ENCODE measurements at places on chromosomes 11 and 22.
A peak's percentile ranks its signal among the peaks of the same experiment; 100 is the strongest.

DNA sequence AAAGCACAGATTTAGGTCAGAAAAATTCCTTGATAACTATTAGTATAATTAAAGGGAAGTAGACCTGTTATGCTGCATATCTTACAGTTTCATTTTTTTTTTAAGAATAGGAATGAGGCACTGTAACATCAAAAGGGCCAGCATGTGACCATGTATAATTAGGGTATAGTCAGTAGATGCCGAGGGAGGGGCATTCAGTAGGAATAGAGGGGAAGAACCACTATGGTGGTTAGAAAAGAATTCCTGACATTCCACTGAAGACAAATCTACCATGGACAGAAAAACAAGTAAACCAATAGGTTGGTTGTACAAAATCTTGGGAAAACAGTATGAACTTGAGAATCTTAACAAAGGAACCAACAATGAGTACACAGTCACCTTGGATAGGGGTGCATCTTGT lies 78.4 kb upstream of the CCDC179 start:
- no peak for DNase-seq

DNA sequence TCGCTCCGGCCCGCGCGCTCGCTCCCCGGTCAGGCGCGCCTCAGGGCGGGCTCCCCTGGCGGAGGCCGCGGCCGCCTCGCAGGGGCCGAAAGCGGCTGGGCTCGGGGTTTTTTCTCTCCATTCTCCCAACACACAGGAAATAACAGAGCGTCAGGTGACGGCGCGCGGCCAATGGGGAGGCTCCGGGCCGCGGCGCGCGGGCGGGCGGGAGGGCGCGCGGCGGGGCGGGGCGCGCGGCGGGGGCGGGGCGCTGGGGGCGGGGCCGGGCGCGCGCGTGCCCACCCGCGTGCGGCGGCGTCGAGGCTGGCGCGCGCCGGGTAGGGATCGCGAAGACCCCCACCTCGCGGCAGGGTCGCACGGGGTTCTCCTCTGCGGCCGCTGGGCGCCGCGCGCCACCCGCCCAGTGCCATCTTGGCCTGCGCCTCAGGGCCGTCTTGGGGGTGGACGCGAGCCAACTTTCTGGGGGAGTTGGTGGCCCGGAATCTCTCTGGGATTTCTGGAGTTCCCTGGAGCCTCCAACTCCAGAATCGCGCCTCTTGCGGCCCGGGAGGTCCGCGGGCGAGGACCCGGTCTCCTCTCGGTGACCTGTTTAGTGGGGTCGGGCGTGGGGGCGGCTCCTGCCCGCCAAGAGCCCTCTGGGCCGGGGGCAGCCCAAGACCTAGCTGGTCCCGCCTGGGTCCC lies at the start of gene TCF20:
Gene TCF20 (minus strand): TSS at position 144 of the 681 bp plus-strand sequence. CDS start 55,348 bp downstream, outside the sequence.
- DNase-seq, result no peak

DNA sequence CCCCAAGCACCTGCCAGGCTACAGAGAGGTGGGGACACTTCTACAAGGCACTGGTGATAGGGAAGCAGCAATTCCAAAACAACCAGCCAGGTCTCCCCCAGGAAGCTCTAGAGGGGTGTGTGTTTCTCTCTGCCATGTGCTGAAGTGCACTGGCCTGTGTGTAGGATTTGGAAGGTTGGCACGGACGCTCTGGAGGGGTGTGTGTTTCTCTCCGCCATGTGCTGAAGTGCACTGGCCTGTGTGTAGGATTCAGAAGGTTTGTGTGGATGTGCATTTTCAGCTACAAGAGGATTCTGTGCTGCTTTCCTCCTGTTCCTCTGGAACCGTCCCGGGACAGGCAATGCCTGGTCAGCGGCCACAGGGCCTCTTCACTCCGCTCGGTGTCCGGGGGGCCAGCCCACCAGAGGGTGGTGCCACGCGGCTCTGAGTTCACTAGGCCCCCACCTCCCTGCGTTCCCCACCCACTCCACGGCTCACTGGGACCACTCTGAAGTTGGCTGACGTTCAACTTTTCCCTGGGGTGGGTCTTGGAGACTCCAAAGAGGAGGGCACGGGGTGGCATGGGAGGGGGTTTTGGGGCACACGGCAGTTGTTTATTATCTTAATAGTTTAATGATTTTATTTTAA lies 552.8 kb downstream of the BRD1 start:
- no peak for DNase-seq

DNA sequence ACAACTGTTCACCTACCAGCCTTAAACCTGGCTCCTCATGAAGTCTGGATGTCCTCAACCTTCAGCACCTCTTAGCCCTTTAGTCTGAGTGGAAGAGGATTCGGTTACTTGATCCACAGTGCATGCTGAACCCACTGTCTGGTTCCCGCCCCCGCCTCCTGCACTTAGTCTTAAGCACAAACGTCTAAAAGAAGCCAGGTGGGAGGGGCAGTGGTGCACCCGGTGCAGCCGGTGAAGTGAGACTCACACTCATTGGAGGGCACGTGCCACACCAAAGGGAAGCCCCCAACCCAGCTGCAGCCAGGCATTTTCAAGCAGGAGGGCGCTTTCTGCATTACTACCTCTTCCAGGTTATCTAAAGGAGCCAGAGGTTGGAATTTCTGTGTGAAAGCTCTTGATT lies 146.8 kb downstream of the COMMD9 start:
- no peak for DNase-seq

DNA sequence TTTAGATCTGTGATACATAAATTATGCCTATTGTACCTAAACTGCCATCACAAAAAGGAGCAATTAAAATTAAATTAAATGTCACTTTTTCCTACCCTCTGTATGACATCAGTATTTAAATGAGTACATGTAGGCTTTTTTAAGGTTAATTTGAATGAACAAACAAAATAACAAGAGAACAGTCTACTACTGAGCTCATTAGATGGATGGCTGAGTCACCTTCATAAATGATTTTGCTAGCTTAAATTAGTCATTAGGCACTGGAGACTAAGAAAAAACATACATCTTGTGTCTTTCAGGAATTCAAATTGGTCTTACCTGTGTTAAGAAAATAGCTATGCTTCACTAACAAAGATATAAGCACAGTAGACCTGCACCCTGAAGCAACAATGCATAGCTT lies 153.6 kb downstream of the RCN1 start:
- DNase-seq, result no peak

GRCh38 chr11:11173316-11174025 lies 179.6 kb downstream of the CSNK2A3 start:
- no peak for DNase-seq

GRCh38 chr11:67304511-67305113 lies 1.3 kb downstream of the SSH3 start:
- no peak for DNase-seq

- no peak for DNase-seq
Observed at GRCh38 chr11:61794579-61794978, 1.9 kb downstream of the FEN1 start.

- DNase-seq, result peak; percentile 70
Observed at GRCh38 chr11:118924591-118925585, 838 bp downstream of the BCL9L start.

GRCh38 chr11:6129635-6130034 lies 22.2 kb downstream of the OR56B4 start:
- DNase-seq, result no peak

GRCh38 chr22:27100789-27101188 lies 443.4 kb downstream of the MIAT start:
- no peak for DNase-seq

- no peak for DNase-seq
Observed at GRCh38 chr22:27892064-27892463, 27.0 kb downstream of the PITPNB start.

DNA sequence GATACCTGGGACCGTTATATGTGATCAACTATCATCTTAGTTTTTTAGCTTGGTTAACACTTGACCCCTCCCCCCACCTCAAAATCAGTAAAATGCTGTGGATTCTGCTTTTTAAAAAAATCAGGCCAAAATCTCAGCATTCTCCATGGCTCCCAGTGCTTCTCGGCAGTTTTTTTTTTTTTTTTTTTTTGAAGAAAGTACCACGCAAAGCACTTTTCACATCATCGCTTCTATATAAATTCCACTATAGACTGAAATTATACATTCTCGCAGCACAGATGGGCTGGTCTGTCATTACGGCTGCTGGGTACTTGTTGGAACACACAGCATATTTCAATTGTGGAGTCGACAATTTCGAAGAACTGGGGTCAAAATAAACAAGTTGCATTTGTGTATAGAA lies 67.7 kb upstream of the PPARA start:
- peak; percentile 38 for DNase-seq

- no peak for DNase-seq
Observed at GRCh38 chr11:72965672-72966071, 151.5 kb downstream of the ATG16L2 start.

- DNase-seq, result no peak
Observed at GRCh38 chr11:1352696-1353382, 36.9 kb upstream of the BRSK2 start.

DNA sequence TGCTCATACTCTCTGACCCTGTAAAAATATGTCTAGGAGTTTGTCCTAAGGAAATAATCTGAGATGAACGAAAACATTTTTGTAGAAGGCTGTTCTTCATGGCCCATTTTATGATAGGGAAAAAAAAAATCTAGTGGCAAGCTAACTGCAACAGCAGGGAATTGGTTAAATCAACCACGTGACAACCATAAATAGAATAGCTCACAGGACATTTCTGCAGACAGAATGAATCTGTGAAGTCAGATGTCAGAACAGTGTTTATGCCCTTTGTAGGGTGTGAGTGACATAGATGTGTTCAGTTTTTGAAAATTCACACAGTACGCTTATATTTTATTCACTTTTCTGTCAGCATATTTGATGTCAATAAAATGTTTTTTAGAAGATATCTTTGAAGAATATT lies 16.1 kb downstream of the ARHGAP1 start:
- no peak for DNase-seq

- no peak for DNase-seq
Observed at GRCh38 chr11:12577725-12578644, 96.2 kb upstream of the TEAD1 start.

GRCh38 chr11:58165504-58166106 lies 23.3 kb upstream of the OR9Q2 start:
- no peak for DNase-seq

- DNase-seq, result no peak
Observed at GRCh38 chr11:121552154-121552553, 99.4 kb upstream of the SORL1-AS1 start.

DNA sequence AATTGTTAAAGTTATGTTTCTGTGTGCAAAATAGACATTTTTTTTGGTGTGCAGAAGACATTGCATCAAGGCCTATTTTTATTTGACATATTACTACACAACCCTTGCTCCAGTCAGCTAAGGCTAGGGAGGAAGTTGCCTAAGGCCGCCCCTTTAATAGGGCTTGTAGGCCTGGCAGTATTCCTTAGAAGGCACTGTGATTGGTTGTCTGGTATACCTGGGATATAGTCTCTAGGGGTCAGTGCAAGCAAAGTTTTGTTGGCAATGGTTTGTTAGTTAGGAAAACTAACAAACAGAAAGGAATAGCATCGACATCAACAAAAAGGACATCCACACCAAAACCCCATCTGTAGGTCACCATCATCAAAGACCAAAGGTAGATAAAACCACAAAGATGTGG lies 16.9 kb downstream of the CCDC15 start:
- no peak for DNase-seq

DNA sequence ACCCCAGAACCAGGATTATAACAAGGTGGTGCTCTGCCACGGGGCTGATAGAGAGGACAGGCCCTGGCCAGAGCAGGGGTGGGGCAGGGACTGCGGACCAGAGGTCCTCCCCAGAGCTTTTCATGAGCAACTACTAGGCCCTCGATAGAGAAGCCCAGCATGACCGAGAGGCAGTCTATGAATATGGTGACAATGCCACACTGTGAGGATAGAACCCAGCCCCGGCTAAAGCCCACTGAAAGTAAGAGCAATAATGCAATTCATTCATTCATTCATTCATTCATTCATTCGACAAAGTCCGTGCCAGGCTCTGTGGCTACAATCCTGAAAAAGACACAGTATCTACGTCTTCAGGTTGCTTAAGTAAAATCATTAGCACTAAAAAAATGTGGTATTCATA lies 35.6 kb upstream of the CD5 start:
- no peak for DNase-seq

DNA sequence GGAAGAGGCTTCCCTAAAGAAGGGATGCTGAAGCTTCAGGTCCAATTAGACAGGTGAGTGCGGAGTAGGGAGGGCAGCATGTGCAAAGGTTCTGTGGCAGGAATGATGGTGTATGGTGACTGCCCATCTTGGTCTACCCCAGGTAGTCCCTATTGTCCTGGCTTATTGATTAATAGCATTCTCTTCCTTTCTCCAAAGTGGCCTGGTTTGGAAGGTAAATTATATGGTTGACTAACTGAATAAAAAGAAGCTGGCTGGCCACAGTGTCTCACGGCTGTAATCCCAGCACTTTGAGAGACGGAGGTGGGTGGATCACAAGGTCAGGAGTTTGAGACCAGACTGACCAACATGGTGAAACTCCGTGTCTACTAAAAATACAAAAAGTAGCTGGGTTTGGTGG lies 230.5 kb downstream of the MIAT start:
- no peak for DNase-seq

DNA sequence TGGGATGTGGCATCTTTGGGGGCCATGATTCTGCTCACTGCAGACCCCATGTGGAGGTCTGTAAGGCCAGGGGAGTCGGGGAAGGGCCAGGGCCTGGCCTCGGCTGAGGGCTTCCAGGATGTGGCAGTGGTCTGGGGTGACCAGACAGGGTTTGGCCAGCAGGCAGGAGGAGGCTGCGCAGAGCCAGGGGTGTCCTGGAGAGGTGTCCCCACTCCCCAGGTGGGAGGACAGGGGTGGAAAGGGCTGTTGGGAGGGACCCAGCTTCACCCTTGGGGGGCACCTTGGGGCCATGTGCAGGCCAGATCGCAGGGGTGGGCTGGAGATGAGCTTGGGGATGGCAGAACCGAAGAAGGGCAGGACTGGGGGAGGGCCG lies 3.4 kb downstream of the PANX2 start:
- DNase-seq, result no peak

- DNase-seq, result no peak
Observed at GRCh38 chr11:11217929-11218628, 135.0 kb downstream of the CSNK2A3 start.

DNA sequence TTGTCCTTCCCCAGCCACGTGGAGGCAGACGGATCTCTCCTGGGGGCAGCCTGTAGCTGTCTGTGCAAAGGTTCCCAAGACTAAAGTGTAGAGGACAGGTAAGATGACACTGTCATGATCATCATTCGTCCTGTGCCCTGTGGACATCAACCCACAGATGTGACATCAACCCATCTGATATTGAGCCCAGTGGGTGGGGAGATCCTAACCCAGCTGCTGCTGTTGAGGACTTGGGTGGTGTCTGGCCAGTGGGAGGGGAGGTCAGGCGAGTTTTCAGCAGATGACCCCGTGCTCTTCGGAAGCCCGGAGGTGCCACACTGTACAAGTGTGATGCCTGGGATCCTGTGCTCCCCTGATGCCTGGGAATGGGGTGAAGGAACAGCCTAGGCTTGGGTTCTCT lies 1.2 kb upstream of the GAL start:
- no peak for DNase-seq

- DNase-seq, result no peak
Observed at GRCh38 chr11:103948187-103948763, 88.2 kb upstream of the DDI1 start.

DNA sequence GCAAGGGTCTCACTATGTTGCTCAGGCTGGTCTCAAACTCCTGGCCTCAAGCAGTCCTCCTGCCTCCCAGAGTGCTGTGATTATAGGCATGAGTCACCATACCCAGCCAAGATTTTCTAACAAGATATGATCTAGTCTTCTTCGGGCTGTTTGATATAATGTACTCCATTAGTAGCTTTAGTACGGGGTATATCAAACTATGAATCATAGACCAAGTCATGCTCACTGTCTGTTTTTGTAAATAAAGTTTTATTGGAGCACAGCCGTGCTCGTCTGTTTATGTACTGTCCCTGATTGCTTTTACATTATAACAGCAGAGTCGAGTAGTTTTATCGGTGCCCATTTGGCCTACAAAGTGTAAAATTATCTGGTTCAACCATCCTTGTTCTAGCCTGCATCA lies 43.9 kb upstream of the GRIK4 start:
- no peak for DNase-seq

- peak; percentile 52 for DNase-seq
Observed at GRCh38 chr22:50699756-50700386, 27.2 kb downstream of the SHANK3 start.
